ENCODE measurements at places on chromosomes 16 and 17. TPM values are rescaled to one million over a fixed set of nuclear protein-coding genes. Genes with fewer than 3 reads are reported as not detected.
A peak's percentile ranks its signal among the peaks of the same experiment; 100 is the strongest.

DNA sequence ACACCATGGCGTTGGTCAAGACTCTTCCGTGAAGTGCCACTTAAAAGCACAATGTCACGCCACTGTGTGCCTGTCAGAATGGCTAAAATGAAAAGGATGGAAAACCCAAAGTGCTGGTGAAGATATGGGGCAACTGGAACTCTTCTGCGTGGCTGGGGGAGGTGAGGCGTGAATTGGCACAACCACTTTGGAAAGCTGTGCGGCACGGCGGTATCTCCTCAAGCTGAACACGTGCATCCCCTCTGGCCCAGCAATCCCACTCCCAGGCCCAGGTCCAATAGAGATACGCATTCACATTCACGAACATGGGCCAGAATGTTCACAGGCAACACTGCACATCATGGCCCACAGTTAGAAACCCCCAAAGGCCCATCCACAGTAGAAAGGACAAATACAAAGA, 8.9 kb downstream of the DUSP3 start:
- no peak for DNase-seq

GRCh38 chr17:8189041-8189710, 804 bp downstream of the BORCS6 start:
- DNase-seq: no peak

- DNase-seq: peak; percentile 87
These were observed 619 bp downstream of the CACNB1 start for GRCh38 chr17:39196808-39197291.

- no peak for DNase-seq
These were observed 793.3 kb upstream of the GOT2 start for GRCh38 chr16:59527206-59527997.

DNA sequence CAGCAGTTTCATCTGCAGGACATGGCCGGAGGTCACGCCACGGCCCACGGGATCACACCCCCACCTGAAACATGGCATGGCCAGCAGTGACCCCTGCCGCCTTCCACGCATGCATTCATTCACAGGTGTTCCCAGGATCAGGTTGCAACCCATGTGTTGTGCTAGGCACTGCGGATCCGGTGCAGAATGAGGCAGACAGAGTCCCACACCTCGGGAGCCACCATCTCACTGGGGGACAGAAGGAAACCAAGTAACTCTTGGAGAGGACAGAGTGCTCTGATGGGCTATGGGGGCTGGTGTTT, 4.3 kb upstream of the MSRB1 start:
- no peak for DNase-seq

DNA sequence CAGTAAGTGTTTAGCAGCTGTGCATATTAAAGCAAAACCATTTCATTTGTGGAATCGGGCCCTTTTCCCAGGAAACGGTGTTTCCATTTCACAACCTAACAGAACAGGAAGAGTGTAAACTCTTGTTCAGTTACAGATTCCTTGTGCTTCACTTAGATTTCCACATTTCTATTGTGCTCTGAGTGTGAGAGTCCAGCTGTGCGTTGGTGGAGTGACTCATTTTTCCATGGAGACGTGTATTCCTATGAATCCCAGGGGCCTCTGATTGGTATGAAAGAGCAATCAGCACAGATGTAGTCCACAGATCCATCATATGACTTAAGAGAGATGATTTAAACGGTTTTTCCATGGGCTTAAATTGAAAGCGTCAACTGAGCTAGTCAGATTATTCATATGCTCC, 13.3 kb upstream of the CAVIN1 start:
- DNase-seq: peak; percentile 46

DNA sequence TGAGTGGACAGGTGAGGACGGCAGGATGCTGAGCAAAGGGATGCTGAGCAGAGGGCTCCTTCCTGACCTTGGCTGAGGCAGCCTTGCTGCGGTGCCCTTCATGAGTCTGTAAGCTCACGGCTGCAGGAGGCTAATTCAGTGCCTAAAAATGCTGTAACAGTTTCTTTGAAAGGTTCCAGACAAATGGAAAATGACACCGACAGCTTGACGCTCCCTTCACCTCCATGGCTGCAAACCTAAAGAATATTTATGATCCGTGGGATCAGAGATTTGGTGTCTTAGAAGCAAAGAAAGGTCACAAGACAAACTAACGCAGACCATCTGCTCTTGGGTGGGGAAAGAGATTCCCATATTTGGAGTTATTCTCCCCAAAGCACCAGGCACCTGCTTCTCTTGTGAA, 28.0 kb downstream of the TOM1L2 start:
- no peak for DNase-seq

DNA sequence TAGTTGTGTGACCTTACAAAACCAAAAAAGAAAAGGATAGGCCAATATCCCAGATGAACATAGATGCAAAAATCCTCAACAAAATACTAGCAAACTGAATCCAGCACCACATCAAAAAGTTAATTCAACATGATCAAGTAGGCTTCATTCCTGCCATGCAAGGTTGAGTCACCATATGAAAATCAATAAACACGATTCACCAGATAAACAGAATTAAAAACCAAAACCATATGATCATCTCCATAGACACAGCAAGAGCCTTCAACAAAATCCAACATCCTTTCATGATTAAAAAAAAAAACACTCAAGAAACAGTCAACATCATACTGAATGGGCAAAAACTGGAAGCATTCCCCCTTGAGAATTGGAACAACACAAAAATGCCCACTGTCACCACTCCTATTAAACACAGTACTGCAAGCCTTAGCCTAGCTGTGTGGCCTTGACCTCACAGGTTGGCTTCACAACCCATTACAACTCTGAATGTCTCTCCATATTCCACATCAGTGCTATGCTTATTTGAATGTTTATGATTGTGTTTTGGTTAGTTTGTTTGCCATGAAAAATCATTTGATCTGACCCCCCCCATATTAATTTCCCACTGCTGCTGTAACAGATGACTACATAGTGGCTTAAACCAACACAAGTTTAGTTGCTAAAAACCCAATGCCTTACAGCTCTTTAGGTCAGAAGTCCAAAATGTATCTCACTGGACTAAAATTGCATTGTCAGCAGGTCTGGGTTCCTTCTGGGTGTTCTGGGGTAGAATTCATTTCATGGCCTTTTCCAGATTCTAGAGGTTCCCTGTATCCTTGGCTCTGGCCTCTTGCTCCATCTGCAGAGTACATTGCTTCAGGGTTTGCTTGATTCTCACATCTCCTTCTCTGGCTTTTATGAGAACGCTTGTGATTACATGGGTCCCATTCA, 257.1 kb upstream of the DYNLRB2 start:
- no peak for DNase-seq

DNA sequence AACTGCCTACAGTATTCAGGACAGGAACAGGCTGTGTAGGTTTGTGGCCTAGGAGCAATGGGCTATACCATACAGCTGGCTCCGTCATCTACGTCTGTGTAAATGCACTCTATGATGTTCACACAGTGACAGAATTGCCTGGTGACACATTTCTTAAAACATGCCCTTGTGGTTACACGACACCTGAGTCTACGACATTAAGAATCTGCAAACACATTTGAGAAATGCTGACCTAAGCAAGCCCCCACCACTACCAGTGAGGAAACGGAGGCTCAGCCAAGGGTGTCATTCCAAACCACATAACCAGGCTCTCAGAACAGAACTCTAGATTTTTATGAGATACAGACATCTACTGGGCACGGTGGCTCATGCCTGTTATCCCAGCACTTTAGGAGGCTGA, 23.5 kb downstream of the USP36 start:
- DNase-seq: peak; percentile 24

- no peak for DNase-seq
These were observed 42.8 kb upstream of the FOXF1 start for GRCh38 chr16:86467490-86467889.

DNA sequence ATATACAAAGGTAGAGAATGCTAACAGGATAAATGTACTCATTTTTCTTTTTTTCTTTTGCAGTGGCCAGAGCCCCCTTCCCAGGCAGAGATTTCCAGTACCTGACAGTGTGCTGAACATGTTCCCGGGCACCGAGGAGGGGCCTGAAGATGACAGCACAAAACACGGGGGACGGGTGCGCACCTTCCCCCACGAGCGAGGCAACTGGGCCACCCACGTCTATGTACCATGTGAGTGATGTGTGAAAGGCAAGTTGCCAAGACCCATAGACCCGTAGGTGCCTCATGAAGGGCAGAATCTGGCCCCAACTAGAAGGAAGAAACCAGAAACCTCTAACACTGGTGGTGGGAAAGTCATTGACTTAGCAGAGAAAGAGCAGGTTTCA, 1.2 kb downstream of the USB1 start:
- DNase-seq: no peak

GRCh38 chr16:7419441-7419840, 86.8 kb downstream of the RBFOX1 start:
- DNase-seq: no peak

- DNase-seq: no peak
These were observed 56.6 kb downstream of the TENT4B start for GRCh38 chr16:50209546-50210265.

DNA sequence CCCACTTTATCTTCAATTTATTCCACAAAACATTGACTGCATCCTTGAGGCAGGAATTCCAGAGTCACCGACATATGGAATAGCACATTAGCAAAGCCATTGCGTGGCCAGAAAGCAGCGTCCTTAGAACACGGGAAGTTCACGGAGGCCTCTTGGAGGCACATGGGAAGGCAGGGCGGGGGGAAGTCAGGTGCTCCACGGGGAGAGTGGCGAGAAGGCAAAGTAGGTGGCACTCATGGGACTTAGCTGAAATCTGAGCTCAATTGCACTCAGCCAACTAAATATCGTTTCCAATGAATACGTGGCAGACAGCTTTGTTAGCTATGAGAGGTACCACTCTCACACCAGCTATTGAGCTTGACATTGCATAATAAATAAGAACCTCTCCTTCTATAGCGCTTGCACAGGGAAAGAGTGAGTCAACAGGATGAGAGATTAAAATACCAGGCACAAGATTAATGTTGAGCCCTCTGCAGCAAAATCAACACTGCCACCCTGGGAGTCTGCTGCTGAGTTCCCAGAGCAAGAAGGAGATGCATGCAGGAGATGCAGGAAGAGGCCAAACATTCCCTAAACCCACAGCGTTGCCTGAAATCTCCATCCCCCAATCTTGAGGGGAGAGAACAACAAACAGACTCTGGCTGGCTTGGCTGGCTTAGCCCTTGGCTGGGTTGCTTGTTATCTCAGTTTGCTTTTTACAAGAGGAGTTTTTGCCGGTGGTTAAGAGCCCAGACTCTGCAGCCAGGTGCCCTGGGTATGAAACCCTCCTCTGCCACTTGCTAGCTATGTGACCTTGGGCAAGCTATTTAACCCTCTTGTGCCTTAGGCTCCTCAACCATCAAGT, 28.8 kb downstream of the ABCC12 start:
- peak; percentile 27 for DNase-seq

DNA sequence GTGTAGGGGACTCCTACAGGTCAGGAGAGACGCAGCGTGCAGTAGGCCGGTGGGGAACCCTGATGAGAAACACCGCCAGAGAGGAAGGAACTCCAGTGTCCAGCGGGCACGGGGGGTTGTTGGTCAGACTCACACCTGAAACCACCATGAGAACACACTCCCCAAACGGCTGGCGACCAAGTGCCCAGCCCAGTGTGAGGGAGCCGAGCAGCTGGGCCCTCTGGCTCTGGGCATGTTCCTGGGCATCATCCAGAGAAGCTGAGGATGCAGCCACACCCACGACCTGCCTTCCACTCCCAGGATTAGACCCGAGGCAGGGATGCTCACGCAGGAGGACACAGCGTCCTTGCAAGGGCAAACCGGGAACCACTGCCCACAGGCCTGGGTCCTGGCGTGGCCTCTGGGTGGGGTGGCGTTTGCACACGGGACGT, 108.3 kb upstream of the ZNF750 start:
- DNase-seq: peak; percentile 5

DNA sequence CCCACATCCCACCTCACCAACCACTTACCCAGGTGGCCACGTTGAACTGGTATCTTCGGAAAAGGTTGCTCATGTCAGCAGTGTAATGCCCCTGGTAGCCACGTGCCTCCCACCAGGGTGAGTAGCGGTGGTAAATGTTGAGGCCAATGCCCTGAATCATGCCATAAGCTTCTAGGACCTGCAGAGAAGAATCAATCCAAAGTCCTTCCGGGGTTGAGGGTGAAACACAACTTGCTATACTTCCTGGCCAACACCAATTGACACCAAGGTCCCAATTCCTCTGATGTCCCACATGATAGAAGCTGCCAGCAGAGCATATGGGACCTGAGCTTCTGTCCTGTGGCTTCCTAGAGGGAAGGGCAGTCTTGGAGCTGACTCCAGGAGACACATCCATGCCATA, 11.3 kb upstream of the CNOT1 start:
- no peak for DNase-seq

- DNase-seq: no peak
These were observed 47.2 kb downstream of the DNAH9 start for GRCh38 chr17:11645426-11645825.

- no peak for DNase-seq
These were observed 178.7 kb downstream of the GRIN2A start for GRCh38 chr16:10003486-10003885.

GRCh38 chr16:79768276-79768970, 167.9 kb upstream of the MAF start:
- no peak for DNase-seq

- DNase-seq: no peak
These were observed at the start of gene CENPT for GRCh38 chr16:67847064-67847861. TSS of gene CENPT (minus strand) at chr16:67847693. CDS start at chr16:67833859, 13,834 bp downstream.

DNA sequence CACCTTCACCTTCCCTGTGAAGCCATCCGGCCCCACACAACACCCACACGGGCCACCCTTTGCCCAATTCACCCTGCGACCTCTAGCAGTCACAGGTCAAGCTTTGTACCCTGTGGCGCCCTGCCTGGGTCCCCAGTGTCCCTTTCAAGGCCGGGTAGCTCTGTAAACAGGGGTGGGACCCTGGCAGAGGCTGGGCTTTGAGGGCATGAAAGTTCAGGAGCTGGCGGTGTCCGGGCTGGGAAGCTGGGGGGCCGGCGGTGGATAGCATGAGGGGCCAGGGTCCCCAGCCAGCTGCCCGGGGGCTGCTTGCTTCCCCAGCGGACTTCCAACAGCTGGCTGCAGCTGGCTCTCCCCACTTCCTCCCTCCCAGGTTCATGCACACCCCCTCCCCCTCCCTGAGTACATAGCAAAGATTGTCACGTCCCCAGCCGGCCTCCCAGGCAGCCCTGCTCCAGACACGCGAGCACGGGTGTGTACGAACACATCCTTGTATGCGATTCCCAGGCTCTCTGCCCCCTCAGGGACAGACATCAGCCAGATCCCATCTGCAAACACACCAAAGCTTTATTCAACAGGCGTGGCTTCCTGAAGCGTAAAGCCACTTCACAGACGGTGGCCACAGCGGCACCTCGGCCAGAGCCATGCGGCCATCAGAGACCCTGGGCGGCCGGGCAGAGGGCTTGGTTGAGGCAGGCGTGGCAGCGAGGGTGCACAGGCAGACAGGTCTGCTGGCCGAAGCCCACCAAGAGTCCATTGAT, 8.2 kb downstream of the NTHL1 start:
- peak; percentile 86 for DNase-seq

GRCh38 chr17:51352798-51353197, 92.5 kb downstream of the UTP18 start:
- DNase-seq: no peak

GRCh38 chr16:79599837-79600637, 500 bp downstream of the MAF start:
- DNase-seq: peak; percentile 87

- no peak for DNase-seq
These were observed 56.6 kb downstream of the RAP1GAP2 start for GRCh38 chr17:2852729-2853282.

LPO gene
- not detected for total RNA-seq

PRKCB gene
- 1.3 TPM for total RNA-seq

FBXW10 gene
- 0.15 TPM for total RNA-seq

TMEM186 gene
- 11.5 TPM for total RNA-seq

IGSF6 gene
- total RNA-seq: 1.7 TPM

AFMID gene
- 7.4 TPM for total RNA-seq

MILR1 gene
- total RNA-seq: 1.1 TPM

SMIM5 gene
- total RNA-seq: 0.28 TPM

GPS2 gene
- total RNA-seq: 101 TPM

PABPN1L gene
- total RNA-seq: not detected

OR1A1 gene
- total RNA-seq: not detected

Data from psoas muscle (tissue), 8 donors.